ENCODE measurements at places on chromosomes 13 and 19.

DNA sequence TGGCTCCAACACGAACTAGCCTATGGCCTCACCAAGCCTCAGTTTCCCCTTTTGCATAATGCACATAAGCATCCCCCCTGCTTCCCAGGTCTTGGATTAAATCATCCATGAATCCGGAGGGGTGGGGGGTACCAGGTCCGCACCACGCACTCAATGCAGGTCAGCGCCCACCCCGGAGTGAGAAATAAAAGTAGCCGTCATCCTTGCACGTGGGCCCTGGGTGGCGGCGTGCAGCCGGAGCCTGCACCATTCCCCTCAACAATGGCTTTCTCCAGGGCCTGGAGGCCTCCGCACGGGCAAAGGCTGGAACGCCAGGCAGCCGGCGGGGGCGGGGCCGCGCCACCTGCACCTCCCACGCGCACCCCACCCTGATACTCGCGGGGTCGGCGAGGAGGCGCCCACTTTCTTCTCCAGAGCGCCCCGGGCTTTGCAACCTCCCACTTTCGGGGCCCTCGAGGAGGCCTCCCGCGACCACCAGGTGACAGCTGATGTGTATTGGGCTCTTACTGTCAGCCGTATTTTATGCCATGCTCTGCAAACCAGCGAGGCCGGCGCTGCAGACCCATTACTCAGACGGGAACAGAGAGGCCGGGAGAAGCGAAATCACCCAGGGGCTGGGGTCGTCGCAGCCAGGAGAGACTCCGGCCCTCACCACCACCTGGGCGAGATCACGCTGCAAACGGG is 767 bp upstream of the GADD45B start:
- H3K4me1 ChIP-seq: peaks cover 14% of the 10 kb centered on the region
- no peak overlapping the region for H3K27ac ChIP-seq
- H3K27me3 ChIP-seq: peaks cover 35% of the 10 kb centered on the region
- peak overlapping the region; percentile 81 for H3K4me3 ChIP-seq
- no peaks in the 10 kb centered on the region for H3K36me3 ChIP-seq

GRCh38 chr19:48837051-48837524 is 797 bp upstream of the HSD17B14 start:
- no peaks in the 10 kb centered on the region for H3K27me3 ChIP-seq
- peaks cover 2% of the 10 kb centered on the region for H3K4me1 ChIP-seq
- H3K36me3 ChIP-seq: peaks cover 7% of the 10 kb centered on the region
- peak; percentile 94 for DNase-seq
- peak overlapping the region; percentile 56 for H3K27ac ChIP-seq

DNA sequence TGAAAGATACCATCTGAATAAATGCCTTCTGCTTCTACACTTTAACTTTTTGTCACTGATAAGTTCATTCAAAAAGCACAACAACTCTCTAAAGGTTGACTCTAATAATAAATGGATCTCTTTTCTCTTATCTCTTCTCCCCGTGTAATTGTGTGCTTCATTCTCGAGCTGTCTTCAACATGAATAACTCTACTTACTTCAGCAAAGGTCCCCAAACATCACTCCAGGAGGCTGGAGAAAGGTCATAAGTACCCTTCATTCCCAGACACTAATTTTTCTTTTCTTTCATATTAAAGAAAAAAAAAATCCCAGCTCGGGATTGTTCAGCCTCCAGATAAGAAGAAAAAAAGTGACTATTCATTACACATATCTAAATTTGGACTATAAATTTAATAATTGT is 222.2 kb downstream of the FOXO1 start:
- H3K36me3 ChIP-seq: no peaks in the 10 kb centered on the region
- H3K4me3 ChIP-seq: no peak overlapping the region
- no peaks in the 10 kb centered on the region for H3K27me3 ChIP-seq
- no peaks in the 10 kb centered on the region for H3K4me1 ChIP-seq
- H3K27ac ChIP-seq: no peak overlapping the region

DNA sequence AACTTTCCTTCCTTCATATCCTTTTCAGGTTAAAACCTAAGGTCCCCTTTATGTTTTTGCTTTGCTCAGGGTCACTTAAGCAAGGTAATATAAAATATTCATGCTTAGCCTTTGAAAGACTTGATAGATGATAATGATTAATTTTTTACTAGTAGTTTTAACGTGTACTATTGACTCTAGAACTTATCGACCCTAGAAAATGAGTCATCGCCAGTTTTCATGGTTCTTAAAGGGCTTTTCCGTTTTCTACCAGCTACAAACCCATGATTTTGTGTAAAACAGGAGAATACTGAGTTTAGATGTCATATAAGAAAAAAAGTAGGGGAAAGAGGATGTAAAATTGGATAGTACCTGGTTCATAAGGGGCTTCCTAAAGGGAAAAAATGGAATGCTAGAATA is 75.7 kb downstream of the DHRS12 start:
- peaks cover 7% of the 10 kb centered on the region for H3K36me3 ChIP-seq
- H3K27me3 ChIP-seq: no peaks in the 10 kb centered on the region
- no peak overlapping the region for H3K27ac ChIP-seq
- no peak for DNase-seq
- peaks cover 2% of the 10 kb centered on the region for H3K4me1 ChIP-seq

DNA sequence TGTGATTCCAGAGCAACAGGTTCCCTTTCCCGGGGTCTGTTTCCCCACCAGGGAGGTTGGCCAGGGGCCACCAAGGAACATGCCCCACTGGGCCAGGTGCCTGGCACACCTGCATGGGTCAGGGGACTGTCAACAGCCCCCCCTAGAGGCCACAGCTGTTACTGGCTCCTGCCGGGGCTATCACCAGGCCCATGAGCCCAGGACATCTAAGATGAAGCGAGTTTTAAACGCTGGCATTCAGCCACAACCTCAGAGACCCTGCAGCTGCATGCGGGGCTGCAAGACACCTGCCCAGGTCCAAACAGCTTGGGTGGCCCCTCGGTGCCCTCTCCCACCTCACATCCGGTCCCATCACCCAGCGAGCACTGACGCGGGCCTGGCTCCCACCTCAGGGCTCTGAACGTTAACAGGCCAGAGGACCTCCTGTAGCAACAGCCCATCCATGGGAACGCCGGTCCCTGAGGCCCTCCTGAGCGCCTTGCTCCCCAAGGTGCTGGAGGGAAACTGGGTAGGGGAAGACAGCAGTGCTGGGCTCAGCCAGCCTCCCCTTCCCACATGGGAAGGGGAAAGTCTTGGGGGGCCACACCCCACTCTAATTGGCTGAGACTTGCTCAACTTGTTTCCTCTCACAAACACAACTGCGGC is 12.0 kb downstream of the KHSRP start:
- H3K36me3 ChIP-seq: peaks cover 27% of the 10 kb centered on the region
- DNase-seq: peak; percentile 57
- no peaks in the 10 kb centered on the region for H3K27me3 ChIP-seq
- H3K4me1 ChIP-seq: peaks cover 12% of the 10 kb centered on the region
- no peak overlapping the region for H3K4me3 ChIP-seq

Measured in H1 (cell line).